SK-N-SH (cell line): ENCODE measurements at places on chromosomes 7 and 10. TPM values are rescaled to one million over a fixed set of nuclear protein-coding genes. Genes with fewer than 3 reads are reported as not detected.

R3HCC1L gene
- 6.0 and 7.4 TPM in 2 replicates for polyA plus RNA-seq

FRAT1 gene
- 1.3 and 1.8 TPM in 2 replicates for polyA plus RNA-seq

- H3K4me3 ChIP-seq = no peak overlapping the region
- H3K4me1 ChIP-seq = 0 out of 2 replicates have a peak, but pooled peaks cover 10% of the 10 kb centered on the region
- no peaks in the 10 kb centered on the region; the same call in 1 of the 2 replicates for H3K36me3 ChIP-seq
- H3K27ac ChIP-seq = no peak overlapping the region
These were observed 39.8 kb downstream of the WBP1L start for GRCh38 chr10:102783568-102783967.

DNA sequence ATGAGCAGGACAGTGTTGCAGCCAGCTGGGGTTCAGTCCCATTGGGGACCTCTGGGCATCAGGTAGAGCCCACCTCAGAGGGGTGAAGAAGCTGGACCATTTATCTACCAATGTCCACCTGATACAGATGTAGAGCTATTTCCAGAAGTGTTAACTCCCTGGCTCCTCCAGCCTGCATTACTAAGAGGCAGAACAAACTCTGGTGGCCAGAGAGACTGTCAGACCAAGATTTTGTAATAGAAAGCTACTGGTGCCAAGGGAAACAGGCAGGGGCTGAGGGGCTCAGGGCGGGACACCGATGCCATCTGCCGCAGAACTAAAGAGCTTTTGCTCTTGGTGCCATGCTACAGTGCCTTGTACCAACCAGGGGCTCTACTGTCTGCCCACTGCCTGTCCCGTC lies 268.2 kb upstream of the HABP2 start:
- no peaks in the 10 kb centered on the region for H3K36me3 ChIP-seq
- H3K4me3 ChIP-seq = no peak overlapping the region
- no peaks in the 10 kb centered on the region for H3K4me1 ChIP-seq
- no peak overlapping the region for H3K27ac ChIP-seq
- no peak for DNase-seq

DNA sequence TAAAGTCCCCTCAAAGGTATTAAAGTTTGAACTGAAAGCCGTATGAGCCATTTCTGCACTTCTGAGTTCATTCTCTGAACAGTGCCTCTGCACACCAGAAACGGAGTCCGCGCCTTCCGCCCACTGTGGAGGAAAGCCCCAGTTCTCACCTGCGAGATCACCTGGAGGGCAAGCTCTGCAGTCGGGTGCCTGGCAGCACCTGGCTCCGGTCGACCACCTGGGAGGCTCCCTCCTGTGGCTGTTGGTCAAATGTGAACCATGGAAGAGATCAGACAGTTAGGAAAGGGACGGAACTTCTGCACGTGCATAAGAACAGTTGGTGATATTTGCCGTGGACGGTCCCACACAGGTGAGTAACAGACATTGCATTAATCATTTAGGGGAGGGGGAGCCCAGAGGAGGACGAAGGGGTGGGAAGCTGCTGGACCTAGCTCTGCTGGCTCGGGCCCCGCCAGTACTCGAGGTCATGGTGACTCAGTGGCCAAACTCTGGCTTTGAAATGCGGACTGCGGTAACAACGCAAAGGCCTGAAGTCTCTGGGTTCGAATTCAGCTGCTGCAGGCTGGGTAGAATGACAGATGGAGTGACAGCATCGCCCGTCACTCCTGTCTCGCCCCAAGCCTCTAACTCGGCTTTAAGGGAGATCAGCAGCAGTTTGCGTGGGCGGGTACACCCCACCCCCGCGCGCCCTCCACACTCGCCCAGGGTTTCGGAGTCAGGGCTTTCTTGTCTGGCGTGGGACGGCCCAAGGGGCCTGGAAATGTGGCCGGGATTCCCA lies 1.7 kb upstream of the DPYSL4 start:
- DNase-seq = no peak
- H3K4me1 ChIP-seq = no peaks in the 10 kb centered on the region
- no peaks in the 10 kb centered on the region for H3K27me3 ChIP-seq
- H3K4me3 ChIP-seq = no peak overlapping the region

- H3K4me3 ChIP-seq = no peak overlapping the region
- no peak overlapping the region for H3K27ac ChIP-seq
- no peaks in the 10 kb centered on the region for H3K27me3 ChIP-seq
- no peak for DNase-seq
These were observed 31.1 kb downstream of the NOD1 start for GRCh38 chr7:30447466-30447865.
